ENCODE measurements at places on chromosomes 2 and 18.

GRCh38 chr2:85439025-85439472, 20.5 kb downstream of the SH2D6 start:
- no peak for DNase-seq

GRCh38 chr2:70024284-70024683, 62.9 kb upstream of the ASPRV1 start:
- no peak for DNase-seq

- no peak for DNase-seq
Measured at GRCh38 chr2:160911258-160911657, 249.0 kb upstream of the TANK start.

DNA sequence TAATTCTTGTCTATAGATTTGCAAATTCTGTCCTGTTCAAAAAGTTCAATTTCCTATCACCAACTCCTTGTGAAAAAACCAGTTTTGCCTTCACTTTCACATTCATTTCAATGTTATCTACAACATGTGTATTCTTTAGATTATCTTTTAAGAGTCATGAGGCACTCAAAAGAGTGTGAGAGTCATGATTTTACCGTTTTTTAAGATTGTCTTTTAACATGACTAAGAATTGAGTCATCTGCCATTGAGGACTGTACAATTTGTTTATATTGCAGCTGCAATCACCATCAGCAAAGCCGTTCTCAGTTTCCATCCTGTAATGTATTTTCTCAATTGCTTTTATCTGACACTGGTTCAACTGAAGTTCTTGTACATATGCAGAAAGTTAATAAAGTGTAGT, 275.8 kb downstream of the LNPK start:
- no peak for DNase-seq

- DNase-seq: no peak
Measured at GRCh38 chr2:72895759-72896281, 8.6 kb downstream of the SPR start.

GRCh38 chr2:106059416-106060065, 134.6 kb downstream of the UXS1 start:
- no peak for DNase-seq

DNA sequence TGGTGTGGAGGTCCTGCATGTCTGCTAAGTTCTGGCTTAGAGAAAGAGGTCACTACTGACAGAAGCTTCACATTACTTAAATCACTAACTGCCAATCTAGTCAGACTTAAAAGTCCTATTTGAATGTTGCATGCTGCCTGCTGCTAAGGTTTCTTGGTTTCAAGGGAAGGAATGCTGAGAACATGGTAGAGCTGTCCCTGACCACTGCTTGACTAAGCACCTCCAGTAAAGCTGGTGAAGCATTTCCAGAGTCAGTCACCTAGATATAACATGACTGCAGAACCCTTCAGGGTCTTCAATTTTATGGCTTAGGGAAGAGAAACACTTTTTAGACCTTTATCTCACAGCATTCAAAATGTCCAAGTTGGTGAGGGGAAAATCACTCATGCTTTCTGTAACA, 2178.3 kb upstream of the PIK3C3 start:
- no peak for DNase-seq

GRCh38 chr2:85511008-85511811, 27.8 kb upstream of the MAT2A start:
- no peak for DNase-seq
